Inflammatory macrophage treated with lipopolysaccharide for 4 hours (primary cell): ENCODE measurements at places on chromosomes 6 and 20.
A peak's percentile ranks its signal among the peaks of the same experiment; 100 is the strongest.

- no peak for DNase-seq
These were observed 248.1 kb upstream of the FOXQ1 start for GRCh38 chr6:1063671-1064355.

DNA sequence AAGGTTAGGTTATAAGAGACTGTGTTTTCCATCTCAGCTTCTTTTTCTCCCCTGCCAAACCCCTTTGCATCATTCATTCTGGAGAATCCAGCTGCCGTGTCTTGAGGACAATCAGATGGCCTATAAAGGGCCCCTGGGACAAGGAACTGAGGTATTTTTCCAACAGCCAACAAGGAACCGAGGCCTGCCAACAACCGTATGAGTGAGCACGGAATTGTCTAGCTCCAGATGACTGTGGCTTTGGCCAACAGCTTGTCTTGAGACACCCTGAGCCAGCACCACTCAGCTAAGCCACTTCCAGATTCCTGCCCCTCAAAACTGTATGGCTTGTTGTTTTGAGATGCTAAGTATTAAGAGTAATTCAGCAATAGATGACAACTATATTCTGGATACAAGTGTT, 433.7 kb upstream of the HSF2 start:
- DNase-seq: no peak

GRCh38 chr20:24894488-24894887, 54.6 kb upstream of the CST7 start:
- DNase-seq: no peak

DNA sequence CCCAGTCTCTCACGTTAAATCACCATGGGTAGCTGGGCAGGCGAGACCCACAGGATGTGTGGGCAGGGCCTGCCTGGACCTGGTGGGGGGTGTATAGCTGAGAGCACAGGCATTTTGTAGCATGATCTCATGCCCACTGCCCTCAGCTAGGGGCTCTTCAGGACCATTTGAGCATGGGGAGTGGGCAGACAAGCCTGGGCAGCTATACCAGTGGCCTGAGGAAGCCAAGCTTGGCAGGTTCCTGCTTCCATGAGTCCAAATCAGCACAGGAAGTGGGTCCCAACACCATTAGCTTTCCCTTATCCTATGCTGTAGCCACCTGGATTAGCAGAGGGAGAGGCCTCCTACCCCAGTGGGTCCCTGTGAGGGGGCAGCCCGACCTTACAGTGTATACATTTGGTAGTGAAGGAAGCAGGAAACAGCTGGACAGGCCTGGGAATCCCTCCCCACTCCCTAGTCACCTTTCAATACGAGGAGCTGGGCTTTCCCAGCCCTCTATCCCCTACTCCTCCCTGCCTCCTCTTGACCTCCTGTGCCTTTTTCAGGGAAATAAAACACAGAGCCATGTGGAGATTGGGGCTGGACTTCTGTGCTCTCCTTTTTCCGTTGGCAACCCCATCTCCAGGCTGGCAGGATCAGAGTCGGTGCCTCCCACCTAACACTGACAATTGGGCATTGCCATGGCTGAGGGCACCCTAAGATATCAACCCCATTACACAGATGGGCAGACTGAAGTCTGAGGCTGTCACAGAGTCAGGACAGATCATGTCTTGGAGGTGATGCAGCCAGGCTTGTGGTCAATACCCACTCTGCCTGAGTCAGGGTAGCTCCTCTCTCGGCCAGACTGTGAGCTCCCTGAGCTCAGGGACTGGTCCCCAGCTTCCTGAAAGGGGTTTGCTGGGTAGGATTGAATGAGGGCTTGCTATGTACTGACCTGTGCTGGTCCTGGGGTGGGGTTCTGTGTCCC, 59.8 kb downstream of the MRPL14 start:
- DNase-seq: peak; percentile 29

DNA sequence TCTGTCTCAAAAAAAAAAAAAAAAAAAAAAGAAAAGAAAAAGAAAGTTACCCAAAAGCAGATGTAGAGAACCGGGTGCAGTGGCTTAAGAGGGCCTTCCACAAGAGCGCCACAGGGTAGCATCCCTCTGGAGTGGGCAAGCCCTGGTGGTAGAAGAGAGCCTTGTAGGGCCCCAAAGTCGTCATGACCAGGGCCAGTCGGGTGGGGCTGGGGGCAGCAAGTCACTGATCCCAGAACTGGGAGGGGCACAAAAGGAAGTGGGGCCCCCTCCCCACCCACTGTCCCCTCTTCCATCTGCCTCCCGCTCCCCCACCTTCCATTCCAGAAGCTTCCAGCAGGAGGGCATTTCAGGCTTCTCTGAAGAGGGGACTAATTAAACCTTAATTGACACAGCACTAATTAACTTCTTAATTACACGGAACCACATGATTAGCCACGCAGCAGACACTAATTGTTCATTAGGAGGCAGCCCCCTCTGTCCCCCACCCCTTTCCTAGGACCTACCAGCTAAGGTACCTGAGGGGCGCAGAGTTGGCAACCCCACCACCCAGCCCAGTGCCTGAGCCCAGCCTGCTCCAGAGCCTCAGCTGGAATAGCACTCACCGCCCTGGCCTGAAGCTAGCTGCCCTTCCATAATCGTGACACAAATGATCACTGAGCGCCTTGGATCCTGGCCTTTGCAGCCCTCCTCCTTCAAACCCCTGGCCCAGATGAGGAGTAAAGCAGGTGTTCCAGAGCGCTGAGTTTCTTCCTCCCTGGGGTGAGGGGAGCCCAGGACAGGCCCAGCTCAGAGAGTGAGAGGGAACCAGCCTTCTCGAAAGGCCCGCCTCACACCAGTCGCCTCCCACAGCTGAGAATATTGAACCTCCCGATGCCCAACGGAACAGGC, 34.8 kb downstream of the MDFI start:
- DNase-seq: no peak

- no peak for DNase-seq
These were observed 145.1 kb upstream of the ZNF184 start for GRCh38 chr6:27617700-27618689.

GRCh38 chr6:9659848-9660247, 755.0 kb downstream of the TFAP2A start:
- no peak for DNase-seq

DNA sequence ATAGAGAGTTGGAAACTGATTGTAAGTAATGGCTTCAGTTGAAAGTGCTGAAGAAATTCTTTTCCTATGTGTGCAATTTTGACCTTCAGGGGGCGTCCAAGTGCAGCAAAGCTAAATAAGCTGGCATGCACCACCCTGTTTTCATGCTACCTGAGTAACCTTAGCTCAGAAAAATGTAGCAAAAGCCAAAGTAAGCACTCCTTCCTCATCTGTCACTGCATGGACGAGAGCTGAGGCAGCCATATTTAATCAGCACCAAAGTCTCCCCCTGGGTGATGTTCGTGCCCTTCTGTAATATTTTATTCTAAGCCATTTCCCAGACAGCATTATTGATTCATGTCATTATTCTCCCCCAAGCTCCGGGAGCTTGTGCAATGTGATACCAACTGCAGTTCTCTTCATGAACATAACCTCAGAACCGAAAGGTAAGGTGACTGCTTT, 123.1 kb downstream of the RPS12 start:
- peak; percentile 5 for DNase-seq

- DNase-seq: no peak
These were observed 2.8 kb downstream of the HLA-F start for GRCh38 chr6:29726001-29726400.

DNA sequence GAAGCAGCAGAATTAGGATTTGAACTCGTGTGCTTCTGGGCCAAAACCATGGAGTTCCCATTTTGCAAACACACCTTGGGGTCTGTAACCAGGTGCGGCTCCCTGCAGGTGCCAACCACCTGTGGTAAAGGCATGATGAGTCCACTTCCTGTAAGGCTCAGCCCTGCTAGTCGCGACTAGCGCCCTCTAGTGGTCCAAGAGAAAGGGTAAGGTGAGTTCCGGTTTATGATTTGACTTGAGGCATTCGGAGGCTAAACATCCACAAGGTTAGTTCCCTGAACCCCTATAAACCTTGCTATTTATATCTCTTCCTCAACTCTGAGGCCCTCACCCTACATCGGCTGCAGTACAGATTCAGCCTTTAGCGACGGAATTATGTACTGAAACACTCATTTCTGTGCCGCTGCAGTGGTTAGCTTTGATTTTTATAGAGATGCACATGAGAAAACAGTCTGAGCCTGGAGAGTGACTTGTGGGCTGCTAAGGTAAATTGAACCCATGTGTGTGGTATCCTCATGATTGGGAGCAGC, 173.4 kb downstream of the PLCB1 start:
- peak; percentile 58 for DNase-seq
